Renal cortex interstitium (tissue), 15 donors: ENCODE measurements at places on chromosomes 3 and 15.

DNA sequence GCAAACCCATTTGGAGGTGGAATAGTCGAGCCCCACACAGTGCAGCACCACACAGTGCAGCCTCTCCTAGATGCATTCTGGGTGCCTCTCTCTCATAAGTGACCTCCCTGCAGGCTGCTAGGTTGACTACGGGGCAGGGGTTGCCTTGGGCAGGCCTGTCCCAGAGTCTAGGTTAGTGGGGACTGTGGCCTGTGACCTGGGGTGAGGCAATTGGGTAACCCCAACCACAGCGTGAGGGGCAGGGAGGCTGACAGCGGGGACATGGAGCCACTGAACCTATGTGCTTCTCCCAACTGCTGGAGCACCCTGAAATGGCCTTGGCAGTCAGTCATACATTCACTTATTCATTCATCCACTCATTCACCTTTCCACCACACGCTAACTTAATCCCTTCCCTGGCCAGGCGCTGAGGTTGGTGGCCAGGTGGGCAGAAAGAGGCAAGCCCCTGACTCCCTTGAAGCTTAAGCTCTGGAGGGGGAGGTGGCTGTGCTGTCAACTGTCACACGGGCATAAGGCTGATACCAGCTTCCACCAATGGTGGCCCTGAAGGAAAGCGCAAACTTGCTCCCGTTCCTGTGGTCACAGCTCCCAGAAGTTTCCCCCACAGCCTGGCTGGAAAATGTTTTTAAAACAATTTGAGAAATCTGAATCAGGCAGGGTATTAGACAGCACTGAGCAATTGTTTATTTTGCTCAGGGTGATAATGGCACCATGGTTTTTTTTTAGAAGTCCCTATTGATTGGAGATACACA, 46.2 kb downstream of the WNT7A start:
- no peak for DNase-seq

DNA sequence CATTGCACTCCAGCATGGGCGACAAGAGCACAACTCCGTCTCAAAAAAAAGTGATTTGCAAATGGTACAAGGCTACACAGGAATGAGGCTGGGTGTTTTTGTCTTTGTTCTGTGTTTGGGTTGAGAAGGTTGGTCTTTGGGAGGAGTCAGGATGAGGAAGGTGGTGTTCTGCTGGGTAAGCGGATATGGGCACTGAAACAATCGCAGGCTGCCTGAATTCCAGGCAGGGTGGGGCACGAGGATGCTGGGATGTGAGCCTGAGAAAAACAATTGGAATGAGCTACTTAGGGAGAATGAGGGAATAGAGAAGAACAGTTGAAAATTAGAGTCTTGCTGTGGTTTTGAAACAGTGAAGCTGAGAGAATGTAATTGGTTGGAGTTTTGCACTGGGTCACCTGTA, 51.6 kb downstream of the ZBTB38 start:
- DNase-seq = no peak

GRCh38 chr3:137765310-137766033, 1.4 kb downstream of the SOX14 start:
- DNase-seq = no peak

DNA sequence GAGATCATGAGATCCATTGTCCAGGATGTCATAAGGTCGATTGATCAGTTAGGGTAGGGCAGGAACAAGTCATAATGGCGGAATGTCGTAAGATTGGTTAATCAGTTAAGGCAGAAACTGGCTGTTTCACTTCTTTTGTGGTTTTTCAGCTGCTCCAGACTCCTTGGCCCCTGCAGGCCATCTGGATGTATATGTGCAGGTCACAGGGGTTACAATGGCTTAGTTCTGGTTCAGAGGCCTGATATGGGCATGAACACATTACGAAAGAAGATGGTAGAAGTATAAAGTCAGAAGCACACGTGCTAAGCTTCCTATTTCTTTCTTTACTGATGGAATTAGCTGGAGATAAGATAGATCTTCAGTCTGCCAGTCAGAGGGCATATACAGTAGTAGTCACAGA, 315.4 kb upstream of the LRRC3B start:
- DNase-seq = no peak

DNA sequence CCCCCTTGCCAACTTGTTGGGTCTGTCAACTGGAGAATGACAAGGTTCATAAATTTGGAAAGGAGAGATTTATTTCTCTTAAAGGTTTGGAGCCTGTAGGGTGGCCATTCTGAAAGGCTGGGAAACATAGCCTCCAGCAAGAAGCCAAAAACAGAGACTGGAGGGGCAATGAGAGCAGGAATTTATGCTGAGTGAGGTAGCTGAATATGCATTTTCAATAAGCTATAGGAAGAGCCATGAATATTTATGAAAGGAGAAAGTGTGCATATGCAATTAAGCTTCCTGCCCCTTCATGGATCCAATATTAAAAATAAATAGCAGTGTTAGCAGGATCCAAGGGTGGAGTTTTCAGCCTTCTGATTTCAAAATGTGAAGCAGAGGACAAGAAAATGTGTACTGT, 306.1 kb upstream of the LRRC3B start:
- no peak for DNase-seq

DNA sequence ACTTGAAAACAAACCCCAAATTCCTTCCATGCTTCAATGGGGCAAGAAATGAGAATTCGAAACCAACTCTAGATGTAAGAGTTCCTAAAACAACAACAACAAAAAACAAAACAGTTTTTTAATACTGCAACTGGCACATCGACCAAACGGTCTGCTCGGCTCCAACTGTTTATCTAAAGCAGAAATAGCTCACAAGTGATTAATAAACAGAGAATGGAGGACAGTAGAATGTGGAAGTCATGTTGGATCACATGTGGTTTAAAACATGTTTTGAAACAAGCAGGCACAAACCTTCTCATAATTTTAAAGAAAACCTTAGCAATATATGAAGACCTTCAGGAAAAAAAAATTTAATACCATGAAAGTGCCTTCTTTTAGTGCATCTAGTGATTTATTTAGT, 55.1 kb downstream of the SETMAR start:
- no peak for DNase-seq
